ENCODE measurements at places on chromosomes 13 and 19.

DNA sequence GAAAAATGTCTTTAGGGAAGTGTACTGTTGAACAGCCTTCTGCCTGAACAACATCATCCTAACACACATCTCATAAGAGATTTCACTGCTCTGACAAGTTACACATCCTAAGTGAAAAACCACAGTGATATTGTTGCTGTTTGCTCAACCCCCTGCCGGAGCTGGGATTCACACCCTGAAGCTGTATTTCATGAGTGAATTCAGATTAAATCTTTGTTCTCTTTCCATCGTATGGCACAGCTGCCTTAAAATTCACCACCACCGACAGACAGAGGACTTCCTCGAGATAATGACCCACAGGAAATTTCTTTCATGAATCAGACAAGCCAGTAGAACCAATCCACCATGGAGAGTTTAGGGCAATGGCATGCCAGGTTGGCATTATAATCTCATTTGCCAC is 280.8 kb downstream of the DCT start:
- no peak for DNase-seq

DNA sequence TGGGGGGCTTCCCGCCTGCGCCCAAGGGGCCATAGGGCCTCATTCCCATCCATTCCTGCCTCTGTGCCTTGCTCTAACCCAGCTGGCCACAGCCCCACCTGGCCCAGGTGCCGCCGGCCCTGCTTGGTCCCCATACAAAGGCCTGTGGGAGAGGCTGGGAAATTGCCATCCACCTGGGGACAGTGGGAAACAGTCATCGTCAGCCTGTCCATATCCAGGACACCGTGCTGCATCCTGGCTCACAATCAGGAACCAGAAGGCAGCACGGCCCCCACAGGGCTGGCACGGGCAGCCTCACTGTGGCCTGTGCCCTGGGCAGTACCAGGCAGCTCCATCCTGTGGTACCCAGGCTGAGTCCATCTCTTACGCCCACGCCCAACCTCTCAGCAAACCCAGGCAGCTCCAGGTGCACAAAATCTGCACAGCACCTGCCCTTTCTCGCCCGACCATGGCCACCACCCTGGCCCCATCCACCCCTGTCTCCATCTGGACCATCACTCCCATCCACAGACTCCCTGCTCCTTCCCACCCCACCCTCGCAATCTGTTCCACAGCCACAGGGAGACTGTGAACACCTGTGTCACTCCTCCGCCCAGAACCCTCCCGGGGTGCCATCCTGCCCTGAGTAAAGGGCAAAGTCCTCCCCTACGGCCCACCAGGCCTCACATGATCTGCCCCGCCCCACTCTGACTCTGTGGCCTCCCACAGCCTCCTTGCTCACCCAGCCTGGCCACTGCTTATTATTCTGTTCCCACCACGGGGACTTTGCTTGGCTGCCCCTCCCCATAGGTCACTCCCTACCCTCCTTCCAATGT is 21.1 kb upstream of the FBXO27 start:
- DNase-seq: no peak

DNA sequence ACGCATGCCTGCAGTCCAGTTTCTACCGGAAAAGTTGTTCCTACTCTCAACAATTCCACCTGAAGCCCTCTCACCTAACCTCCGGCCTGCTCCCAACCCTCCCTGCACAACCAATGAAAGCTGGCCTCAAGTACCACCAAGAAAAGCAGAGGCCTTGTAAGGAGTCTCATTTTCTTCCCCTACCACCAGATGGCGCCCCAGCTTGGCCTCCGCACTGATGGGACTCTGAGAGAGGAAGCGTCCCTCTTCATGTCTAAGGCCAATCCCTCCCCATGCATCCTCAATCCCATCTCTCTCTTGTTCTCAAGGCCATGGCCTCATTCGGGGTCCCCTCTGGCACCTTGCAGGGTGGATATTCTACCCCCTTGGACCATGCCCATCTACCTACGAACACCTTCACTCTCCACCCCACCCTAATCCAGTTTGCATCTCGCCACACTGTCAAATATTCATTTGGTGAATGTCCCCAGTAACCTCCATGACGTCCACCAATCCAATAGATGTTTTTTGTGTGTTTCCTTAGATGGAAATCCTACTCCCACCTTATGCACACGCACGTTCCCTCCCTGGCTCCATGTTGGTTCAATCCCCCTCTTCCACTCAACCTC is 412.8 kb downstream of the ZNF536 start:
- peak; percentile 26 for DNase-seq

DNA sequence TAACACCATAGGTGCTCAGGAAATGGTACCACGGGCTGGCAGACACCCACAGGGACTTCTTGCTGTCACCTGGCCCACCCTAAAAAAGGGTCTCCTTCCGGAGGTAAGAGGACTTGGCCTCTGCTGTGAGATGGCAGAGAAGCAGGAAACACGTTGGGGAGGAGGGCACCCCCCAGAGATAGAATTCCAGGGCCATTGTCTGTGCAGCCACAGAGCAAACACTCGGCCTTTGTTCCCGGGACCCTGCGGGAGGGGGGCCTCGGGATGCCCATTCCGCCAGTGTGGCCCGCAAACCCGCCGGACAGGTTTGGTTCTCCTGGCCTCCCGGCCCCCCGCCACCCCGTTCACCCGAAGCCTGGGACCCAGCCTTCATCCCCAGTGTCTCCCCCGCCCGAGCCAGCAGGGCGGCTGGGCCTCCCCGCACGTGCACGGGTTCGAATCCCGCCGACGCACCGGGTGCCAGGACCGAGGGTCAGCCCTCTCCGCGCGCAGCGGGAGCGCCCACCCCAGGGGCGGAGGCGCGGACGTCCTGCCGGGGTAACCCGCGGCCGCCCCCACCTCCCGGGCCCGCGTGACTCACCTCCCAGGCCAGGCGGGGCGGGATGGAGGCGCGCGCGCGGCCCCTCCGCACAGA is 714 bp downstream of the PLPP2 start:
- DNase-seq: no peak

DNA sequence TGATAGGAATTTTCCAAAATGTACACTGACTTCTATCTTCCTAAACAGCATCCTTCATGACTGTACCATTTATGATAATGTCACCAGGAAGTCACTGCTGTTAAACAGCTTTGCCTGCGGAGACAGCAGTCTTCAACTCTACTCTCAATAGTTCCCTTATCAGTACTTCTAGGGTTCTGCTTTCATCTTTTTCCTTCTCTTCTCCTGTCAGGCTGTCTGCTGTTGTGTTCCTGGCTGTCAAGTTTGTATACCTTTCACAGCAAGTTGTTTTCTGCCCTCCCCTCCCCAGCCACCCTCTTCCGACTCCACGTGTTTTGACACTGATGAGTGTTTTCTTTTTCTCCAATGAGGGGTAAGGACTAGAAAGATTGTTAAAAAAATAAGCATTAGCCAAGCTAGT is 2.2 kb downstream of the UPF3A start:
- DNase-seq: peak; percentile 23

DNA sequence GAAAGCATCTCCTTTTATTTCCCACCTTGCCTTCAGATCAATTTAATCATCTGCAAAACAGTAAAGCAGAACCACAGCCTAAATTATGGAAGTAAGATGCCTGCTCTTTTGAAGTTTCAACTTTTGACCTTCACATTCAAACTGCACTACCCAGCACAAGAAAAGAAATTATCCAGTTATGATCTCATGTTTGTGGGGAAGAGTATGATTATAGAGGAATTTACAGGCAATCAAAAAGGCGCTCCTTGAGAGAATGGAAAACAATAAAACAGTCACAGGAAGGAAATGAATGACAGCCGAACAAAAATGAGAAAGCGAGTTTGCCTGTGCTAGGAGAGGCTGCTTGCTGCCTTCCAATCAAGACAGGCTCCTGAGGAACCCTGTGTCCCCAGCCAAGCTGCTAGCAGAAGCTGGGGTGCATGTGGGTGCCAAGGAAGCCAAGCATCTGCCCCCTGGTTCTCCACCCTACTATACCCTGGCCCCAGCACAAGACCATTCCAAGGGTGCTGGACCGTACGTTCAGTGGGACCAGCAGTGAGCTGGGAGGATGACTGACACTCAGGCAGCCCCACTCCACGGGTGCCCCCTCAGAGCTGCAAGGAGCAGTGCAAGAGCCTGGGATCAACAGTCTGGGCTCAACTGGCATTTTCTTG is 47.8 kb downstream of the PEPD start:
- peak; percentile 55 for DNase-seq

GRCh38 chr19:42422092-42422900 is 4.9 kb downstream of the LIPE start:
- no peak for DNase-seq

GRCh38 chr13:73865027-73865426 is 269.2 kb downstream of the KLF12 start:
- no peak for DNase-seq

- no peak for DNase-seq
Measured at GRCh38 chr13:57633950-57634838, 2.6 kb downstream of the PCDH17 start.

- DNase-seq: no peak
Measured at GRCh38 chr13:106899442-106899841, 331.5 kb upstream of the ARGLU1 start.

- DNase-seq: no peak
Measured at GRCh38 chr13:78594456-78594975, 8.8 kb downstream of the POU4F1 start.

GRCh38 chr13:51041126-51041525 is 69.9 kb downstream of the C13orf42 start:
- DNase-seq: no peak

DNA sequence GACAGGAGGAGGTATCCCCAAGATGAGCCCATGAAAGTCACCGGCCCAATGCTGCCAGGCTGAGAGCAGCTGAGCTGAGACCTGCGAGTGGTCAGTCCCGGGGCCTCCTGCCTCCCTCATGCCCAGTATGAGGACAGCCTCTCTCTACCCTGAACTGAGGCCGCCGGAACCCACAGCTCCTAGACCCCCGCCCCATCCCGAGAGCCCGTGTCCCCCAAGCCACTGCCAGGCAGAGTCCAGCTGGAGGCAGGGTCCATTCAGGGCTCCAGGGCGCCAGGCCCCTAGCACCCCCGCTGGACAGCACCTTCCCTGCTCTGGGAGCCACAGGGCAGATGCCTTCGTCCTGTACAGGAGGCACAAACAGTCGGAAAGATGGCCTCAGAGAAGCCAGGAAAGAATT is 38.7 kb downstream of the MLLT1 start:
- no peak for DNase-seq

- no peak for DNase-seq
Measured at GRCh38 chr19:2070436-2070827, 19.4 kb upstream of the MKNK2 start.

DNA sequence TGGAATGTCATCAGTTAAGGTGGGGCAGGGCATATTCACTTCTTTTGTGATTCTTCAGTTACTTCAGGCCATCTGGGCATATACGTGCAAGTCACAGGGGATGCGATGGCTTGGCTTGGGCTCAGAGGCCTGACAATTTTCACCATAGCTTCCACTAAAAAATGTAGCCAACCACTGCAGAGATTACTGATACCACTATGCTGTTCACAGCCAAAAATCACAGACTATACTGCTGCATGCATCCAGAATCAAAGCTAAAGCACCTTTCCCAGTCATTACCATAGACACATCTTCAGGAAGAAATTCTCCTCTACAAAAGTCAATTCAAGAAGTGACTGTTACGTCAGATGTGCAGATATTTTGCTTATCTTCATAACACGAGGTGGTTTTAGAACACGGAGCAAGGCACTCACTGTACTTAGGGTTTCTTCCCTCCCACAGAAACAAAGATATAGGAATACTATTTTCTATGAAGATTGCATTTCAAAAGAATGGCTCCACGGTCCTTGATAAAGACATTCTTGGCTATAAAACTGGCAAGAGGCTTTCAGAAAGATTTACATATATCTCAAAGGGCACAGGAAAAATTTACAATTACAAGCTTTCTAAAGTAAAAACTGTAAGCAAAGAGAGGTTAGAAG is 1556.6 kb upstream of the PRR20A start:
- DNase-seq: no peak

DNA sequence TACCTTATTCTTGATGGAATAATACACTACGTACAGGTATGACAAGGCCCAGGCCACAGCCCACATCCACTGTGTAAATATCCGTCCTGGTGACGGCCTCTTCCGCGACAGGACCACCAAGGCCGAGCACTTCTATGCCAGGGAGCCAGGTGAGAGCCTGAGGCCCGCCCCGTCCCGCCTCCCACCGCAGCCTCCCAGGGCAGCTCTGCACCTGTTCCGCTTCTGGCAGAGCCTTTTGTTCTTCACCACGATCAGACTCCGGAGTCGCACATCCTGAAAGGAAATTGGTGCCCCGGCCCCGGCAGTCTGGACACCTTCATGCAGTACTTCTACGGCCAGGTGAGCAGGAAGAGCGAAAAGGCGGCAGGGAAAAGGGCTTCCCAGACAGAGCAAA is 10.6 kb upstream of the ZNF358 start:
- no peak for DNase-seq

DNA sequence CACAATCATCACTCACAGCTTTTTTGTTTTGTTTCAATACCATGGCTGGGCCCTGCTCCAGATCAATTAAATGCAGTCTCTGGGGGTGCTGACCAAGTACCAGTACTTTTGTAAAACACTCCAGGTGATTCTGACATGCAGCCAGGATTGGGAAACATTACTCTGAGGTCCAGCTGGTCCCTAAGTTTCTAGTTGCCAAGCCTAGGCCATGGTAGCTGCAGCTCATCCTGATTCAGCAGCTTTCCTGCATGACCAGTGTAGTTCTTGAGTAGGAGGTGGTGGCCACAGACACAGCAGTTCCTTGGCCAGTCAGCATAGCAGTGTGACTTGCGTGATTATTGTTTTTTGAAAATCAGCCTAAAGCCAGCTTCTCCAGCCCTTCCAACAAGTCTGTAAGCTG is 859.1 kb downstream of the DIAPH3 start:
- no peak for DNase-seq

DNA sequence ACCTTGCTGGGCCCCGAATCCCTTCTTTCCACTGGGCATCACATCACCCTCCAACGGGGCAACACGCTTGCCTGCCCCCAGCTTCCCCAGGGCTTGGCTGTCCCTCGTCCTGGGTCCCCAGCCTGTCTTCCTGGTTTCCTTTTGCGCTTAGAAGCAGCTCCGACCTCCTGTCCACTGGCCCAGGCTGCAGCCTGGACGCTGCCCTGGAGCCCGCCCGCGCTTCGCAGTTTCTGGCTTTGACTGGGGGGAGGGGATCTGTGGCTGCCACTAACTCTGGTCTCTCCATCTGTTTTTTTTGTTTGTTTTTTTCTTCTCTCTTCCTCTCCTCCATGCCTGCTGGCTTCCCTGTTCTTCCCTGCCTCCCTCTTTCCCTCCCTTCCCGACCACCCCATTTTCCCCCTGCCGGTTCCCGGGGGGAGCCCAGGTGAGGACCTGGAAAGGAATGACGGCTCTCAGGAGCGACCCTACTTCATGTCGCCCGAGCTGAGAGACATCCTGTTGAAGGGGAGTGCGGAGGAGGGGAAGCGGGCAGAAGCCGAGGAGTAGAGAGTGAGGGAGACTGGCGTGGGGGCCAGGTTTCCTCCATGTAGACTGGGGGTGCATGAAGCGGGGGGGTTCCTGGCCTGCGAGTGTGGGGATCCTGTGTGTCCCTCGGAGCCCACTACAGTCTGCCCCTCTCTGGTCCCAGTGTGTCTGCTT is 11.5 kb upstream of the ILF3 start:
- no peak for DNase-seq

Measured in IMR-90 (cell line).